ENCODE measurements at places on chromosomes 12 and 14. TPM values are rescaled to one million over a fixed set of nuclear protein-coding genes. Genes with fewer than 3 reads are reported as not detected.

RASAL1 gene
- total RNA-seq, result 6.7 TPM

GRCh38 chr12:132004946-132005345, 55.2 kb downstream of the EP400 start:
- no peak for DNase-seq

RPL10L gene
- total RNA-seq, result not detected

DNA sequence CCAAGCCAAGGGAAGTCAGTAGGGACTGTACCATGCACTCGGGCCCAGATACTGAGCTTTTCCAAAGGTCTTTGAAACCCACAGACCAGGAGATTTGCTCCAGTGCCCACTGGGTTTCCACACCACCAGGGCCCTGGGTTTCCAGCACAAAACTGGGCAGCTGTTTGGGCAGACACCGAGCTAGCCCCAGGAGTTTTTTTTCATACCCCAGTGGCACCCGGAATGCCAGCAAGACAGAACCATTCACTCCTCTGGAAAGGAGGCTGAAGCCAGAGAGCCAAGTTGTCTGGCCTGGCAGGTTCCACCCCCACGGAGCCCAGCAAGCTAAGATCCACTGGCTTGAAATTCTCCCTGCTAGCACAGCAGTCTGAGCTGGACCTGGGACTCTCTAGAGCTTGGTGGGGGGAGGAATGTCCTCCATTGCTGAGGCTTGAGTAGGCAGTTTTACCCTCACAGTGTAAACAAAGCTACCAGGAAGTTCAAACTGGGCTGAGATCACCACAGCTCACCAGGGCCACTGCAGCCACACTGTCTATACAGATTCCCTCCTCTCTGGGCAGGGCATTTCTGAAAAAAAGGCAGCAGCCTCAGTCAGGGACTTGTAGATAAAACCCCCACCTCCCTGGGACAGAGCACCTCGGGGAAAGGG, 793.7 kb downstream of the RPS29 start:
- DNase-seq, result no peak

PMCH gene
- total RNA-seq, result 1.2 TPM

HAL gene
- 0.51 TPM for total RNA-seq

DNA sequence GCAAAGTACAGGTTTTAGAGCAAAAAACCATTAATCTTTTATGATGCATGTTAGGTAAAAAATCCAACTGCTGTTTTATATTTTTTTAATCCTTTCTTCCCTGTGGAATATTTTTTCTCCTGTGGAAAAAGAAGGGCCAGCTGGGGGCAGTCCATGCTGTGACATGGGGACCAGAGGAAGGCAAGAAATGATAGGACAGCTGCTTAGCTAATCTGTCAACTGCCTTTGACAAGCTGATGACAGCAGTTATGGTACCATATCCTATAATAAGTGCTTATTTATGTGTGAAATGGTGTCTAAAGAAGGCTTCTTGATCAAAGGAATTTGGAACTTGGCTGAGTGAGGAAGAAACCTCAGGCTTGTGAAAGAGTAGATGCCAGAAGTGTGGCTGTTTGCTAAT, 452.4 kb upstream of the NOVA1 start:
- DNase-seq, result no peak

JPH4 gene
- total RNA-seq, result 1.2 TPM

DNA sequence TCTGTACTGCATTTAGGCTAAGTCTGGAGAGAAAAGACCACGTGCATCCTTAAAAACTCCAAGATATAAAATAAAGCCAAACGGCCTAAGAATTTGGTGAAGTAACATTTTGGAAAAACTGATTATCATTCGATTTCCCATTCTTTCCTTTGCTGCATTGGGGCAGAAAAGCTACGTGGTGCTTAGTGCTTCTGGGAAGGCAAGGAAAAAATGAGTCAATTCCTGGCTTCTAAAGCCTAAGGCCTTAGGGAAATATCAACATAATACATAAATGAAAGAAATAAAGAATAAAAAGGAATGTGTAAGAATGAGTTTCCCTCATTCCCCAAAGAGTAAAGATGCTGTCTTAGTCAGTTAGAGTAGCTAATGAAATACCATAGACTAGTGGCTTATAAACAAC, 520.5 kb downstream of the GLT1D1 start:
- no peak for DNase-seq

DNA sequence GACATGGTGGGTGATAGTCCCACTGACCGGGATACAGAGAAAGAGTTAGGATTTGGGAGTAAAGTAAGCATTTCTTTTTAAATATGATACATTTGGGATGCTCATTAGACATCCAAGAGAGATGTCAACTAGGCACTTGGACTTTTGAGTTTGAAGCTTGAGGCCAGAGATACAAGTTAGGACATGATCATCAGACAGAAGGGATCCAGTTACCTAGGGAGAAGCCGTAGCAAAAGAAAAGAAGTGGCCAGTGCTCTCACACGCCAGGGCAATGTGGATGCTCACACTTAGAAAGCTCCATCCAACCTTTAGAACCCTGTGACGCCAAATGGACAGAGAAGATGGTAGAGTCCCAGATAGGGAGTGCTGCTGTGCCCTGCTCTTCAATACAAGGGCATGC, 14.0 kb upstream of the STON2 start:
- no peak for DNase-seq

- no peak for DNase-seq
Measured at GRCh38 chr12:76014007-76014406, 17.6 kb downstream of the PHLDA1 start.

GRCh38 chr12:106304001-106304421, 1.5 kb downstream of the TCP11L2 start:
- no peak for DNase-seq
